ENCODE measurements at places on chromosomes 13 and 19.

DNA sequence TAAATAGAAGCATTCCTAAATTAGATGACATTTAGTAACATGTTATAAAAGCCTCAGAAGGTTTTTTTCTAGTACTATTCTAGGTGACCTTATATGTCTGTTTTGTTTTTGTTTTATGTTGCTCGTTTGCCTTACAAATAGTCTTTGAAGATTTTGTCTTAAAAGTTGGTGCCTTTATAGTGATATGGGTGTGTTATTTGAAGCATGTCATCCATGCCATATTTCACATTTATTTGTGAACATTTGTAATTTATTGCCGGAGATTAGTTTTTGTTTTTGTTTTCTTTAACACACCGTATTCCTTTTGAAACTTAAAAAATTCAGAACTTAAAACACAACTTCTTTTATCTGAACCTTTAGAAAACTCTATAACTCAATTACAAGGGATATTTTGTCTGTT is 422.8 kb upstream of the PCDH9 start:
- DNase-seq: no peak

DNA sequence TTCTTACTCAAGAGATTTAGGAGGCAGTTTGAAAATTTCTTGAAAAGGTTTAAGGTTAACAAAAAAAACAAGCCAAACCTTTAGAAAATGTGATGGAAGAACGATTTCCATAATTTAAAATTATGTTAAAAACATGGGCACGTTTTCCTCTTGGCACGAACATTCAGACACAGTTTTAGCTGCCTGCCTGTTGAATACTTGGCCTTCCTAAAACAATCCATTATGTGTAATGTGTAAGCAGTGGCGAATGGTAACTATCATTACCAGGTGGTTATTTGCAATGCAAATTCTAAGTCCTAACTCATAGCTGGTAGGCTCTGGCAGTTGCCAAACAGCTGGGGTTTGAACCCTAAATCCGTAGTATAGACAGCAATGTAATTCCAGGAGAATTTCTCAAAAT is 1425.7 kb upstream of the SLC10A2 start:
- no peak for DNase-seq

- no peak for DNase-seq
Measured at GRCh38 chr13:94242554-94242953, 236.9 kb downstream of the DCT start.

GRCh38 chr19:5801796-5802619 is 2.9 kb upstream of the NRTN start:
- peak; percentile 45 for DNase-seq

- DNase-seq: no peak
Measured at GRCh38 chr13:33284031-33284430, 1.5 kb downstream of the STARD13 start.

GRCh38 chr13:68927387-68928026 is 1180.1 kb upstream of the ATXN8OS start:
- no peak for DNase-seq

GRCh38 chr13:44904967-44905366 is 84.3 kb downstream of the NUFIP1 start:
- peak; percentile 32 for DNase-seq
